EL (cell line): ENCODE measurements at places on chromosomes 3 and 15.
A peak's percentile ranks its signal among the peaks of the same experiment; 100 is the strongest.

DNA sequence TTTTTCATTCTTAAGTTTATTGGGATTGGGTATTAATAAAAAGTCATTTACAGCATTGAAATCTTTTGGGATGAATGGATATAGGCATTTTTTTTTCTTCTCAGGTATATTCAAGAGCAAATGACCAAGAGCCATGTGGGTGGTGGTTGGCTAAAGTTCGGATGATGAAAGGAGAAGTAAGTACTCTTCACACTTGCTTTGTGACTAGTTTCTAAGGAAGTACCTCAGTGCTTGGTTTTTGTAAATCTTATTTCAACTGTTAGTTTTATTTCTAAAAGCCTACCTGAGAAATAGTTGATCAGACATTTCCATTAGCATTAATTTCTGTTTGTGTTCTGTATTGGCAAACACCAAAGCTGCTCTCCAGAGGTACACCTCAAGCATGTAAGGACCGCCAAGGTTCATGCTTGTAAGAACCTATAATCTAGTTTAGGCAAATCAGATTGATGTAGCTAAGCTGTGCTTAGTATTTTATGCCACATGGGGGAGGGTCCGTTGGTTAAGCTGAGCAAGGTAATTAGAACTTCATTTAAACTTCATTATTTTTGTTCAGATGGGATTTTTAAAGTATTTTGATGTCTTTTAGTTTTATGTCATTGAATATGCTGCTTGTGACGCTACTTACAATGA, 35.4 kb downstream of the FXR1 start:
- no peak for DNase-seq

- DNase-seq, result peak; percentile 35
Observed at GRCh38 chr3:39541917-39542329, 74.4 kb downstream of the MOBP start.

DNA sequence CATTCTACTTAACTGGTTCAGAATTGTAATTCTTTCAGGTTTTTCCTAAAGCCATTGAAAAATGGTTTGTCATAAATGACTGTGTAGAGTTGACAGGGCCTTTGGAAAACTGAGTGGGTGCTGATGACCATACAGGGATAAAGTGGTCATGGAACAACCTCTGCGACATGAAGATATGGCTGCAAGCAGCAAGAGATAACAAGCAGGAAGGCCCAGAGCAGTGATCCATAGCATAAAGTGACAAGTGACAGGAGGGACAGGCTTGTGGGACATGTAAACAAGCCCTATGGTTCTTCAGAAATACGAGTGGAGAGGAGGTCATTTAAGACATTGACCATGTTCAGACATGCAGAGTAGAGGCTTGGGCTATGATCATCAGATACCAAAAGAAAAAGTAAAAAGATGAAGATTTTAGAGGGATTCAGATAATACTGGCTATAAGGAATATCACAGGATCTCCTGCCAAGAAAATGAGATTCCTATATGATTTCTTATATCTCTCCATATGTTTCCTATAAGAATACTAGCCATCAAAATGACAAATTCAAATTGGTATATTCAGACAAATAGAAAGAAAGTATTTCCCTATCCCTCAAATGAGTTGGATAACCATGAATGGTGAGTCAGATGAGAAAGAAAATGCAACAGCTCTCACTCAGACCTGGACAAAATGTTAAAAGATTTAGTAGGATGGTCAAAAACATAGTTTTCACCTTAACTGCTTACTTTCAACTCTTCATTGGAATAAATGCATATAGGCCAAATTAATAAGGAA, 827.6 kb upstream of the CFAP20DC start:
- DNase-seq, result no peak

DNA sequence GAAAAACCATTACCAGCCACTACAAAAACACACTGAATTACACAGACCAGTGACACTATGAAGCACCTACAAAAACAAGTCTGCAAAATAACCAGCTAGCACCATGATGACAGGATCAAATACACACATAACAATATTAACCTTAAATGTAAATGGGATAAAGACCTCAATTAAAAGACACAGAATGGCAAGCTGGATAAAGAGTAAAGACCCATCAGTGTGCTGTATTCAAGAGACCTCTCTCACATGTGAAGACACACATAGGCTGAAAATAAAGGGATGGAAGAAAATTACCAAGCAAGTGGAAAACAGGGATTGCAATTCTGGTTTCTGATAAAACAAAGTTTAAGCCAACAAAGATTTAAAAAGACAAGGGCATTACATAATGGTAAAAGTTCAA, 482.7 kb upstream of the MCTP2 start:
- no peak for DNase-seq

DNA sequence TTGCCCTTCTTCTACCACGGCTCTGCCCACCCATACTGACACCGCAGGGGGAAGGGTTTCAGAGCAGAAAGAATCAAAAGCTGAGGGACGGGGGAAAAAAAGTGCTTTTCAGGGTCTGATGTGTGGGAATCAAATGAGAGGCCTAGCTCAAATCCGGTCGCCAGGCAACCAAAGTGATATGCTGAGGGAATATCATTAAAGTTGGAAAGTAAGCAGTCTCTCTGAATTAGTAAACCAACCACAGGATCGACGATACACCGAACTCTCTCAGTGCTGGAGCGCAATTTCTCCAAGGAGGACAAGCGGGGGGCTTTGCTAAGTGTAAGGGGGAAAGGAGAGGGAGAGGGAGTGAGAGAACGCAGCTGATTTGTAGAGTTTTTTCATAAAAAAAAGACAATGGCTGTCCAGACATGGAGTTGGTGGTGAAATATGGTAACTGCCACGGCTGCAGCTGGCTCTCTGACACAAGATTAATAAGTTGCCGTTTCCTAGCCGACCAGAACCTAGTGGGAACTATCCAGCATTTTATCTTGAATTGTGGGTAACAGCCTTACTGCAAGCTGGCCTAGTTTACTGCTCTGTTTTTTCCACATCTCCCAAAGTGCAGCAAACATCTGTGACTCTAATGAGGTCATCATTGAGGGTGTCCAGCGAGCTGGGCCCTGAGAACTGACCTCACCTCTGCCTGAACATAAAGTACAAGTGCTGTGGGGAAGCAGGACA, 530.2 kb downstream of the SOX2 start:
- DNase-seq, result no peak
